CD4-positive, alpha-beta T cell treated with Interleukin-15 for 4 hours (primary cell): ENCODE measurements at places on chromosomes 4 and X.
A peak's percentile ranks its signal among the peaks of the same experiment; 100 is the strongest.

- no peak for DNase-seq
These were observed 174.4 kb downstream of the TSPAN5 start for GRCh38 chr4:98484031-98484430.

DNA sequence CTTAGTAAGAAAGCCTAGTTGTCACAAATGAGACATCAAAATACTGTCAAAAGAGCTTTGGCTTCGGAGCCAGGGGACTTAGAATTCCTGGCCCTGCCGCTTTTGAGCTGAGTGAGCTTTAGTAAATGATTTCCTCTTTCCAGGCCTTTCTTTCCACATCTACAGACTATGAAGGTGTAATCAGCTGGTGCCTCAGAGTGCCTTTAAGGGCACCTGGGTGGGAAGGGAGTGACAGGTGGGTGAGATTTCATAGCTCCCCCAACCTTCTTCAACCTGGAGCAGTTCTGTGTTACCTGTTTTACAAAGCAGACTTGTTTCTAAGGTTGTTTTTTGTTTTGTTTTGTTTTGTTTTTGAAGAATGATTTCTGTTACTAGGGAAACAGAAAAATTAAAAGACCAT lies 154.7 kb upstream of the BOD1L1 start:
- no peak for DNase-seq

DNA sequence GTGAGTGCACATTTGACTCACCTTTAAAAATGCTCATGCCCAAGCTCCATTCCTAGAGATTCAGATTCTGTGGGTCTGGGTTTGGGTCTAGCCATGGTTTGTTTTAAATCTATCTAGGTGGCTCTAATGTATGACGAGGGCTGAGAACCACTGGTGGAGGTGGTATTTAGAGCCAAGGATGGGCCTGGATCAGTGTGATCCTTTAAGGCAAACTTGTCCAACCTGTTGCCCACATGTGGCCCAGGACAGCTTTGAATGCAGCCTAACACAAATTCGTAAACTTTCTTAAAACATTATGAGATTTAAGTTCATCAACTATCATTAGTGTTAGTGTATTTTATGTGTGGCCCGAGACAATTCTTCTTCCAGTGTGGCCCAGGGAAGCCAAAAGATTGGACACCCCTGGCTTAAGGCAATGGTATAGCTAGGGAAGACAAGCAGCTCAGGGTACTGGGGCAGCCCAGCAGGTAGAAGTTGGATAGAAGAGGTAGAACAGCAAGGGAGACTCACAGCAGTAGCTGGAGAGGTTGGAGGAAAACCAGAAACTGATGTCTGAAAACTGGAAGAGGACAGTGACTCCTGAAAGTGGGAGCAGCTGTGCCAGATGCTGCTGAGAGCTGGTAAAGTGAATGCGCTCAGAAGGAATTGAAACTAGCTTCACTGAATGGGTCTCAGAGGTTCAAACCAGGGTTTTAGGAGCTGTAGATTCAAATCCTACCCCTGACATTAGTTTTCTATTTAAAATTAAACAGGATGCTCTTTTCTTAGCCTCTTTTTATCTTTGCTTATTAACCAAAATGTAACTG lies 18.2 kb downstream of the ADD1 start:
- DNase-seq, result no peak

DNA sequence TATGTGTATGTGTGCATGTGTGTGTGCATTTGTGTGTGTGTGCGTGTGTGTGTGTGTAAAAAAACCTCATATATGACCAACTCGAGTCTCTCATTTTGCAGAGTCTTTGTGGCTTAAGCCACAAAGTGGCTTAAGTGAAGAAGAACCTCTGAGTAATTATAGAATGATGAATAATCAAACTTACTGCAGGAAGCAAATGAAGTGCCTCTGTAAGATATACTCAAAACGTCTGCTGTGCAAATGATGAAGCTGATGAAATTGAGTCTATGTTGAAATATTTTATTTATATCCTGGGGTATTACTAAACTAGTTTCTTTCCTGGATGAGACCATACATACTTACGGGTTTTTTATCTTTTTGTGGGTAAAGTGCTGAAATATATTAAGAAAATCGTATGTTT lies 1198.7 kb downstream of the PCDH7 start:
- no peak for DNase-seq

GRCh38 chr4:152778656-152779512 lies 646 bp downstream of the TIGD4 start:
- peak; percentile 10 for DNase-seq

GRCh38 chrX:11791090-11791489 lies 33.1 kb downstream of the MSL3 start:
- DNase-seq, result no peak

GRCh38 chrX:40166582-40166981 lies 68.8 kb upstream of the BCOR start:
- DNase-seq, result no peak

DNA sequence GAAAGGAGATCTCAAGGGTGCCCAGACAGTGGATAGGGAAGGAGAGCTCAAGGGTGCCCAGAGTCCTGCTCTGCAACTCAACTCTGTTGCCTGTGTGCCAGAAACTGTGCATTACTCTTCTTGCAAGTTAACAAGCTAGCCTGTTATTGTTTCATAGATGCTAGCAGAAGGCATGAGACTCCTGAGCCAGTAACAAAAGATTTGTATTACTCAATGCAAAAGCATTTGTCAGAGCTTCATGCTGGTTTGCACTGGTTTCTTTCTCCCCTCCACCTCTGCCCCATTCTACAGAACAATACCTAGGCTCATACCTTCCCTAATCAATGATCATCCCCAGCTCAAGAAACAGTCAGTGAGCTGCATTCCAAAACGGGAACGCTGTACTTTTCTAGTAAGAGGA lies 124.5 kb upstream of the NEIL3 start:
- DNase-seq, result no peak

GRCh38 chrX:154419189-154419588 lies 7.8 kb downstream of the TAFAZZIN start:
- no peak for DNase-seq

GRCh38 chrX:74389016-74389722 lies 32.1 kb upstream of the SLC16A2 start:
- DNase-seq, result no peak

DNA sequence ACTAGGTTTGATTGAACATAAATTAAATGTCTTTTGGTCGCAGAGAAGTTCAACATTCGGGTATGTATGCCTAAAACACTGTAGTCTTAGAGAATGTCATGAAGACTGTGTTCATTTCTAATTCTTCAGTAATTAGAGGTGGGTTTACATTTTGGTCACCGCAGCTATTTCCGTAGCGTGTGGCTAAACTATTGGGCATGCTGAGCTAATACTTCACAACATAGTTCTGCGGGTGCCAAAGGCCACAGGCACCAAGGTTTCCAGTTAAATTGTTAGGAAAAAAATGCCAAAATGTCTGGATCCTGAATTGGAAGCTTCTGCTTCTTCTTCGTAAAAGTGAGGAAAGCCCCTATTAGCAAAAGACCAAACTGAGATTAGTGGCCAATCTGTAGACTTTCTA lies 25.1 kb downstream of the SMIM31 start:
- no peak for DNase-seq

DNA sequence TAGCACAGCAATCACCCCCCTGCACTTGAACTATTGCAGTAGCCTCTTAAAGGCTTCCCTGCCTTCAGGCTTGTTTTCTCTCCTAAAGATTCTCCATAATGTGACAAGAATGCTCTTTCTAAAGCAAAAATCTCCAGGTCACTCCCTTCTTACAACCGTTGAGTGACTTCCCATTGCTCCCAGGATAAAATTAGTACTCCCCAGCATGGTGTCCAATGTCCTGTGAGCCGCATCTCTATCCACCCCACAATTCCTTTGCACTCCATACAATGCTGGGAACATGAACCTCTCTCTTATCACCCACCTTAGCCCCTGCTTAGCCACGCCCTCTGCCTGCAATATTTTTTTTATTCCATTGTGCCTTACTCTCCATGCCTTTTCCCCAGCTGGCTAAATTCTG lies 85.7 kb upstream of the SHISA3 start:
- DNase-seq, result no peak

DNA sequence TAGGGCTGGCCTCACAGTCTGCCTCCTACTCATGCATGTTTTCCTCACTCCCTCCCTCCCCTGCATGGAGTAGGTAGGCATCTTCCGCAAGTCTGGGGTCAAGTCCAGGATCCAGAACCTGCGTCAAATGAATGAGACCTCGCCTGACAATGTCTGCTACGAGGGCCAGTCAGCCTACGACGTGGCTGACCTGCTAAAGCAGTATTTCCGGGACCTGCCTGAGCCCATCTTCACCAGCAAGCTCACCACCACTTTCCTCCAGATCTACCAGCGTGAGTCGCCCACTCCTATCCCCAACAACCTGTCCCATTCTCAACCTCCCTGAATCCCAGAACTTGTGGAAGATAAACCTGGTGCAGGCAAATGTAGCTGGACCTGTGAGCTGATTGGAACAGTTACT lies 73.4 kb downstream of the STARD8 start:
- DNase-seq, result no peak

DNA sequence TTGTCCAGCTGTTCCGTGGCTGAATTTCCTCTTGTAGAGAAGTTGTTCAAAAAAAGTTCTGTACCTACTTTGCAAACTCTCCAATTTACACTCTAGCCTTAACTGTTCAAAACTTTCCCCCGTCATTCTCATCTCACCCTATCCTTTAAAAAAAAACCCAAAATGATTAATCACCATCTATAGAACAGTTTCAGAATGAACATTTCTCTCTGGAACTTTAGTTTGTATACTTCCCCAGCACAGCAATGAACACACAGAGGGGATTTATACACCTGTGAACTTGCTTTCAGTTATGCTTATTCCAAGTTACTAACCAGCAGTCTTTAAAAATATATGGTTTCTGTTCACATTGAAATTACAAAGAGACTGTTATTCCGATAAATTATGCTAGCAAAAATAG lies 1.2 kb downstream of the GEMIN8 start:
- no peak for DNase-seq

- no peak for DNase-seq
These were observed 2.4 kb upstream of the MBTPS2 start for GRCh38 chrX:21837056-21837455.

- DNase-seq, result no peak
These were observed 76.0 kb downstream of the CRMP1 start for GRCh38 chr4:5816851-5817375.

- DNase-seq, result no peak
These were observed 99.2 kb upstream of the ARSJ start for GRCh38 chr4:114078636-114079035.

DNA sequence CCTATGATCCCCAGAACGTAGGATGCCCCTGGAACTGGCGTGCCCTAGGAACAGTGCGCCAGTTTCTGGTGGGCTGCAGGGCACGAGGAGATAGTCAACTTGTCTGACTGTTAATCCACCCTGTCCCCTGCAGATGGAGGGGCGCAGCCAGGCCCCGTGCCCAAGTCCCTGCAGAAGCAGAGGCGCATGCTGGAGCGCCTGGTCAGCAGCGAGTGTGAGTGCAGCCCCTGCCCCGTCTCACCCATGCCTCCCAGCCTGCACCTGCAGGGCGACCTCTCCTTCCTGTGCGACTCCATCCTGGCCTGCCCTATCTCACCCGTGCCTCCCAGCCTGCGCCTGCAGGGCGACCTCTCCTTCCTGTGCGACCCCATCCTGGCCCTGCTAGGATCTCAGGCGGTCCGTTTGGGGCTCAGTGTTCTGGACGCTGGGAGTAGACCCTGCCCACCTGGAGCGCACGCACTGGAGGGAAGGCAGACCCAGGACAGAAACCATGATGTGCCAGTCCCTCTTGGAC lies 22.2 kb downstream of the WFS1 start:
- no peak for DNase-seq

DNA sequence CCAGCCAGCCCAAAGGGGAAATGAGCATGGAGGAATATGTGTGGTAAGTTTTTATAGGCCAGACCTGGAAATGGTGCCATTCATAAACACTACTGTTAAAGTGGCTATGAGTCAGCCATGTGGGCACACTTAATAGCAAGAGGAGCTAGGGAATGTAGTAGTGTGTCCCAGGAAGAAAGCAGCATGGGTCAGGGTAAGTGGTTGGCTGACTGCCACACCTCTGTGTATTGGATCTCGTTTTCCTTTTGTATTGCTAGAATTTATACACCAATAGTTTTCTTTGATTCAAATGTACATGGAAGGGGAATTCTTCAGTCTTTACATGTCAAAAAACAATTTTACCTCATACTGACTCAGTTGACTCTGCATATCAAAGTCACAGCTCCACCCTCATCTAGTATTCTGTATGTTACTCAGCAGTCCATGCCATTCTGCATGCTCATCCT lies 22.9 kb upstream of the SGMS2 start:
- DNase-seq, result no peak

DNA sequence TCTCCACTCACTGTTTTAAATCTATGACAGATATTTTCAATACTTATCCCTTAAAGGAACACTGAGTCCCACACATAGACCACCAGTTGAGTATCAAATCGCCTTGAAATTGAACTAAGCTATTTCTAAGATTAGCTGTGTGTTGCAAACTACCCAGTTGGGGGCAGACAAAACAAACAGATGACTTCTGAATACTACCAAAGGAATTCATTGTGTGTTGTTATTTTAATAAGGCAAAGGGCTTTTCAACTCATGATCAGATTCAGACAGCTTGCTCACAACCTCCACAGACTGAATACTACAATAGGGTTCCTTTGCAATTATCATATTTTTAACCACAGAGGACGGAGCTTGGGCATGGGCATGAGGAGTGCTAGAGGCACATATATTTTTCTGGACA lies 283.0 kb upstream of the GPC4 start:
- DNase-seq, result no peak

DNA sequence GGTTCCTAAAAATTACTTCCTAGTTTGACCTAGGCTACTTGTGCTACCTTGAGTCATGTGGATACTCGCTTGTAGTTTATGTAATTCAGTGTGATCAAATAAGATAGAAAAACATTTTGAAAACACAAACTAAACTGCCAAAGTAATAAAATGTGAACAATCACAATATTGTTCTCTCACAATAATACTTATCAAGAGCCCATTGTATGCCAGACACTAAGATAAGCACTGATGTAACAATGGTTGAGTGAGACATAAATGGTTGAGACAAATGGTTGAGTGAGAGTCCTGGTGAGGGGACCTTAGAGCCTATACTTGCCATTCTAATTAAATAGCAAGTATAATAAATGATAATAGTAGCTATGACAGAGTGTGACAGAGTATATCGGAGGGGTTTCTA lies 41.7 kb downstream of the RFC1 start:
- DNase-seq, result no peak

DNA sequence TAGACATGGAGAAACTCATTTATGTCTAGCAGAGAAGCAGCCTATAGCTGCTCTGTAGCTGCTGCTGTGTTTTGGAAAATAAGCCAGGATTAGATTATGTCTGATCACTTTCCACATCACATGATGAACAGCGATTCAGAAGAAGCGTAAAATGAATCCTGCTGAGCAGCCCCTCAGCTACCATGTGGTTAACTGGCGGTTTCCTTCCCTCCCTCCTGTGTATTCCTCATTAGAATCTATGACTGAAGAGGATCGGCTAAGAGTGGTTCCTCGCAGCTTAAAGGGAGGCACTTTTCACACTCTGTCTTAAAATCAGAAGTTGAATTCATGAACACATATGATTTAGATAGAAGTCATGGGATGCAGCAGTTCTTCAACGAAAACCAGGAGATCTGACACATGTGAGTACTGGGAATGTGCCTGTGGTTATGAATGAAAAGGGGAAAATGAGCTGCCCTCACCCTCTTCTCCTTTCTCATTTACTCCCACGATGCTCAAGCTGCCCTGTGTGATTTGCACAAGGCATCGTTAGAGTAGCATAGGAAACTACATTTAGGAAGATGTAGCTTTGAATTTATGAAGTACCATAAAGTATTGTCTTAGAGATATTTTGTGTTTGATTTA lies at the start of gene PPEF1:
TSS of gene PPEF1 (plus strand) at position 220 of the 624 bp plus-strand sequence. CDS start at position 356, 136 bp downstream.
- DNase-seq, result no peak

GRCh38 chr4:14269824-14270223 lies 642.3 kb upstream of the BOD1L1 start:
- no peak for DNase-seq
